T-helper 17 cell (primary cell): ENCODE measurements at places on chromosomes 11 and 22.

- no peak for DNase-seq
Measured at GRCh38 chr11:132770829-132771530, 761.3 kb downstream of the OPCML start.

- DNase-seq, result no peak
Measured at GRCh38 chr11:107752508-107752907, 40.7 kb upstream of the SLN start.

- DNase-seq, result no peak
Measured at GRCh38 chr11:7534042-7534378, 20.2 kb downstream of the PPFIBP2 start.

DNA sequence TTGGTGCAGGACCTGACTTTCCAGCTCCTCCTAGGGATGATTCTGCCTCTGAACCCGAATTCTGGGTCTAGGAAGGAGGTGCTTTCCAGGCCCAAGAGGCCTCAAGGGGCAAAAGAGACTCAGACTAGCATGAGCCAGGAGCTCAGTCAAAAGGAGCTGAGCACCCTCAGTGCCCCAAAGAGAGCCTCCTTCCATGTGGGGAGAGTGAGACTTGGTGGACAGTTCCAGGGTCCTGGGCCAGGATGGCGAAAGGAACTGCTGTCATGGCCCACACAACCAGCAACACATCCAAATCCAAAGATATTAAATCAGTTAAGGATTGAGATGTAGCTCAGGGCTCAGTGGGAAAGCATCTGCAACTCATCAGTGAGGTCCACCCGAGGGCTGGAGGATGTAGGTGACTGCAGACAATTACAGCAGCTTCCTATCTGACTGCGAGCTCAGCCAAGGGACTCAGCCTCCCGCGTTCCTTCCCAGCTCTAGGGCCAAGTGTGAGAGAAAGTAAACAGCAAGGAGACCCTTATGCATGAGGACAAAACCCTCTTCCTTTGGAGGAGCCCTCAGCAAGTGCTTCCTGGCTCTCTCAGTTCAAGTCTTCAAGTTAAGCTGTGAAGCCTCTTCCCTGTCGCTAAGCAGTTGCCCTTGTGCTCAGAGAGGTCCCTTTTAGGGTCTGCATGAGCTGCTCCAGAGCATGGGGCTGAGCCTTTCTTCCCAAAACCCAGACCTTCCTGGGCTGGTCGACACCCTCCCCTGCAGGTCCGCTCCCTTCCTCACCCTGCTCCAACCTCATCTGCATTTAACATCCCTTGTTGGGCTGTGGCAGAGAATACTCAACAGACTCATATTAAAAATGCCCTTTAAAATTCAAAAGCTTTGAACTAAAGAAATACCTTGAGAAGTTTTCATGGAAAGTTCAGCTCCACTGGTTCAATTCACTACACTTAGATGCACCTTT lies 35.8 kb downstream of the C11orf58 start:
- no peak for DNase-seq

GRCh38 chr22:23485490-23485889 lies 94.6 kb downstream of the IGLL1 start:
- DNase-seq, result no peak

- DNase-seq, result no peak
Measured at GRCh38 chr11:87444993-87445392, 407.3 kb downstream of the TMEM135 start.

GRCh38 chr11:11476971-11477645 lies 124.1 kb upstream of the CSNK2A3 start:
- no peak for DNase-seq

DNA sequence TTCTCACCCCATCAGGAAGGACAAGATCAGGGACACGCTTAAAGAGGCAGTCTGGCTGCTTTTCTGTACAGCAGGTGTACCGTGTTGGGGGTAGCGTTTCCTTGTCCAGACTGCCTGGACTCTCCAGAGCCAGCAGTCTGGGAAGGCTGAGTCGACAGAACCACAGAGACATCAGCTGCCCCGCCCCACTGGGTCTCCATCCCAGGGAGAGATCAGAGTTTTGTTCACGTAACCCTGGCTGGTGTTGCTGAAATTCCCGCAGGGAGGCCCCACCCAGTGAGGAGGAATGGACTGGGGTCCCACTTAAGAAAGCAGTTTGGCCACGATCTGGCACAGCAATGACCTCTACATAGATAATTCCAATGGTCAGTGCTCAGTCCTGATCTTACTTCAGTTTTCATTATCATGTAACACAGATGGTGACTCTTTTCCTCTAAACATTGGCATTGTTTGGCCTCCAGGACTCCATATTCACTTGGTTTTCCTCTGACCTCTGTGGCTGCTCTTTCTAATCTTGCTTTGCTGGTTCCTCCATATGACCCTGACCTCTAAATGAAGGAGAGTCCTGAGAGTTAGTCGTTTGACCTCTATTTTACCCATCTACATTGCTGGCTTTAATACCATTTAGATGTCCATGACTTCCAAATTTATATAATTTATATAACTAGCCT lies 89.6 kb upstream of the LRRC55 start:
- DNase-seq, result no peak
